ENCODE measurements at places on chromosomes 12 and 14.

- DNase-seq, result no peak
Observed at GRCh38 chr14:63972323-63972932, 119.6 kb downstream of the SYNE2 start.

DNA sequence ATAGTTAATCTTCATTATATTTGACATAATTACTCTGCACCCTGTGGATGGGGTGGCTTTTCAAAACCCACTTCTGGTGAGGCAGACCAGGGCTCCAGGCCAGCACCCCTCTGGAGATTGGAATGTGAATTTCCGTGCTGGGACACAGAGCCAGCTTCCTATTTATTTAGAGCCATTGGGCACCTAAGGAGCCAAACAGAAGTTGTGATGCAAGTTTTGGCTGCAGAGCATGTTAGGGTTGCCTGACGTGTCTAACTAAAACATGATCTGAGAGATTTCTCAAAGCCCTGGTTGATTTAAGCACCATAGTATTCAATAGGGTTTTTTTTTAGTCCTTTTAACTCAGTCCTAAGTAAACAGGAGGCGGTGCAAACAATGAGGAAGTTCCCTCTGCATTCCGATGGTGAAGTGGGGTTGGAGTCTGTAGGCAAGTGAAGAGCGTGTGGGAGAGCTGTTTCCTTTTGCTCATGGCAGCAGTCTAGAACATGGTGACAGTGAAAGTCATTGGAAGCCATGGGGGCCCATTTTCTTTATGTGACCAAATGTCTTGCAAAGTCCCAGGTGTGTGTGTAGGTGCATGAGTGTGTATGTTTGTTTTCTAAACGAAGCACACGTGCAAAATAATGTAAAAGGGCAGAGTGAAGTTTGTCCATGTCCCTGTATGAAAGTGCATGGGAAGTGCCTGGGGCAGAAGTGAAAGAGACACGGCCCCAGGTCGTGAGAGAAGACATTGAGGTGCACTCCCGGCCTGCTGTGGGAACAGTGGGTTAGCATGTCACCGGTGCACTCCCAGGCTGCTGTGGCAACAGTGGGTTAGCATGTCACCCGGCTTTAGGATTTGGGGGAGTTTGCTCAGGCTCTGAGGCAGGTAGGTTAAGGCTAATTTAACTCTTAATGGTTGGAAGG is 117.7 kb downstream of the PRKCH start:
- DNase-seq, result peak; percentile 42

GRCh38 chr14:65301862-65302539 is 110.5 kb upstream of the FUT8 start:
- no peak for DNase-seq

DNA sequence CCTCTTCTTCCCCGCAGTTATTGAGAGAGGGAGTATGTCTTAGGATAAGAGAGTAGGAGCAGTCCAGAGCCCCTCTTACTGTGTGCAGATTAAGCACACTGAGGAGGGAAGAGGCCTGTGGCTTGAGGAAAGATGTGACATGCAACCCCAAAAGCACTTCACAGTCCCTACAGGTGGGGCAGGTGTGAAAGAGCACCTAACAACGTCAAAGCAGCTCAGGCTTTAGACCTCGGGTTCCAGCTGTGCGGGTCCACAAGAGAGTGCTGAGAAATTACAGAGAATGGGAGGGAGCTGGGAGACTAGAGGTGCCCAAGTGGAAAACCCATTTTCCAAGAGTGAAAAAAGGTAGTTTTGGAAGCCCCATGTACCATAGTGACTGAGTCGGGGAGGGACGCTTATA is 127.6 kb downstream of the SLC25A47 start:
- no peak for DNase-seq

All from CD4-positive, alpha-beta T cell treated with Interleukin-1 beta for 1 hour (primary cell).